ENCODE measurements at places on chromosomes 2 and 18. TPM values are rescaled to one million over a fixed set of nuclear protein-coding genes. Genes with fewer than 3 reads are reported as not detected.

Gene MROH2A
- total RNA-seq, result not detected

Gene CMPK2
- 23.2 TPM for total RNA-seq

Gene SLC20A1
- total RNA-seq, result 59.4 TPM

Gene ANTXR1
- total RNA-seq, result 81.2 TPM

Gene POTEC
- total RNA-seq, result not detected
